ENCODE measurements at places on chromosomes 13 and 19.

GRCh38 chr13:40223585-40223984 lies 442.9 kb downstream of the FOXO1 start:
- DNase-seq: no peak

DNA sequence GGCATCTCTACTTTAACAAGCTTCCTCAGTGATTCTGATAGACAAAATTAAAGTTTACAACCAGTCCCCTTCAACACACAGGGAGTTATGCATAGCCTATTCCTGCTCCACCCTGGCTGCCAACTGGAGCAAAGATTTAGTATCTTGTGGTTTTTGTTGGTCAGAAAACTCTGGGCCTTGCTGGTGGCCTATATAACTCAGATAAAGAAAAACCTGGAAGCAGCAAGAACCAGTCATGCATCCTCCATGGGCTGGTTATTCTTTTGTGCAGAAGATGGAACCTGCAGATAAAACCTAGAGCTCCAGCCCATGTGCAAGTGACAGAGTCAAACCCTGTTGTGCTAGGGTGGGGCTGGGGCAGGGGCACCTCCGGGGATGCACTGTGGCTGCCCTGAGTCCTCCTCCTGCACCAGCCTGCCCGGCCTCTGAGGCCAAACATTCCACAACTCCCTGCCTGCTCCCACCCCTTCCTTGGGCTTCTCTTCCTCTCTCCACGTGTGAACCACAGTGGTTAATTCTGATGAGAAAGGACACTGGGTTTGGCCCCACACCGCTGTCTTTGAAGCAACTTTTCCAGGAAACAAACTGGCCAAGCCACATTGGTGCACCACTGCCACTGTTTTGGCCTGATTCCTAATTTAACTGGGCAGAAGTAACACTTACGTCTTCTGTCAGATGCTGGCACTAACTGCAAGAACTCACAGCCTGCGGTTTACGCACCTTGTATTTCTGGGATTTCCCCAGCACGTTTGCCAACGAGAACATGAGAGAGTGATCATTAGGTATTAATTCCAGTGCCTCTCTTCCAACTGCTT lies 23.3 kb upstream of the GGACT start:
- no peak for DNase-seq

DNA sequence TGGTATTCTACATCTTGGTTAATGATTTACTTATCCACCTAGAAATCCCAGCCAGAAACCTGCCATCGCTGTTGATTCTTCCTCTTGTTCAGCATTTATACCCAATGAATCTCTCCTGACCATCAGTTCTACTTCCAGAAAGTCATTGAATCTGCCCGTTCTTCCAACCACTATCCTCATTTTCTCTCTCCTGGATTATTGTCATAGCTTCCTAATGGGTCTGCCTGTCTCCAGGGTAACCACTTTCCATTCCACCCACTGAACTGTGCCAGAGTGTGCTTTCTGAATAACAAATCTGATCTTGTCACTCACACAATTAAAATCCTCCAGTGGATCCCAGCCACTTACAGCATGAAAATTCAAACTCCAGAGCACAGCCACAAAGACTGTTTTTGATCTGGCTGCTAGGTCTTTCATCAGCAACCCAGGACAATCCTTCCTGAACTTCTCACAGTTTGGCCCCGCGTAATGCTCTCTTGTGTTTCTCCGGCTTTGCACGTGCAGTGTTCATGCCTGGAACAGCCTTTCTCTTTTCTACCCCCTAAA lies 330.6 kb downstream of the SPRY2 start:
- DNase-seq: no peak

DNA sequence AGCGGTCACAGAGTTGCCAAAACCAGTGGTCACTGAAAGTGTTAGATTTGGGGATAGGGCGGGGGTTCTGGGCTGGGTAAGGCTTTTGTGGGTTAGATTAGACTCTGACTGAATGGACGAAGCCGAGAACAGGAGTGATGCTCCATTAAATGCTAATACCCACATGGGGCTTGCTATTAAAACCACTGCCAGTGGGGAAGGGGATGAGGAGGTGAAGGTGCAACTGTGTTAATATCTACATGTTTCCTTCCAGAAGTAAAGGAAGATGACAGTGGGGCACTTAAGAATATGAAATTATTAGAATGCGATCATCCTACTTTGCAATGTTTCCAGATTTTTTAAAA lies 573 bp upstream of the ZNF614 start:
- no peak for DNase-seq

DNA sequence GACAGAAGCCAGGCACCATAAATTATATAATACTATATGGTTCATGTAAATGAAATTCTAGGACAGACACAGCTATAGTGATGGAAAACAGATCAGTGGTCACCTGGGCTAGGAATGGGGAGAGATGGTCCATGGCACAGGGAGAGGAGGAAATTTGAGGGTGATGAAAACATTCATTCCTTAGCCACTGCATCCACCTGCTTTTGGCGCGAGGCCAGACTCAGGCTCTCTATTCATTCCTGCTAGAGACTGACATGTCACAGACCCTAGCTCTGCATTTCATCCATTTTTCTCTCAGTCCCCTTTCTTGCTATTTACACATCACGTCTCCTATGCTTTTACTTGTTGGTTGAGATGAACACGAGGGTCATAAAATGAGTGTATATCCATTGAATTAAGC lies 628.3 kb upstream of the SLC10A2 start:
- no peak for DNase-seq
